Activated effector memory CD4-positive, alpha-beta T cell treated with Interleukin-2 at 50 U/mL for 16 hours (primary cell): ENCODE measurements at places on chromosomes 5 and 9.

DNA sequence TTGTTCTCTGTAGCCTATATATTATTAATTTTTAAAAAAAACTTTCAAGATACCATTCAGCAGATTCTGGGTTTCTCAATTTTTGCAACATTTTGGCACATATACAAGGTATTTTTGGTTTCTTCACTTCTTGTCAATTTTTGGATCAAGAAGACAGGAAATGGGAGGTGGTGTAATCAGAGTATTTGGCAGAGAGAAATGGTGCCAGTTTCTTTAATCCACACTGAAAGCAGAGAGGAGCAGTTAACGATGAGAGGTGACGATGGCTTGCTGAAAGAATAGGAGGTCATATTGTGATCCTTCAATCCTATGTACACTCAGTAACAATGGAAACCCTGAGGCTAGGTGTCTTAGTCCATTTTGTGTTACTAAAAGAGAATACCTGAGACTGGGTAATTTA, 16.4 kb downstream of the NNT start:
- no peak for DNase-seq

GRCh38 chr5:57335092-57335660, 147.4 kb downstream of the ACTBL2 start:
- DNase-seq = no peak

- no peak for DNase-seq
Measured at GRCh38 chr5:65696892-65697291, 25.0 kb downstream of the SGTB start.

DNA sequence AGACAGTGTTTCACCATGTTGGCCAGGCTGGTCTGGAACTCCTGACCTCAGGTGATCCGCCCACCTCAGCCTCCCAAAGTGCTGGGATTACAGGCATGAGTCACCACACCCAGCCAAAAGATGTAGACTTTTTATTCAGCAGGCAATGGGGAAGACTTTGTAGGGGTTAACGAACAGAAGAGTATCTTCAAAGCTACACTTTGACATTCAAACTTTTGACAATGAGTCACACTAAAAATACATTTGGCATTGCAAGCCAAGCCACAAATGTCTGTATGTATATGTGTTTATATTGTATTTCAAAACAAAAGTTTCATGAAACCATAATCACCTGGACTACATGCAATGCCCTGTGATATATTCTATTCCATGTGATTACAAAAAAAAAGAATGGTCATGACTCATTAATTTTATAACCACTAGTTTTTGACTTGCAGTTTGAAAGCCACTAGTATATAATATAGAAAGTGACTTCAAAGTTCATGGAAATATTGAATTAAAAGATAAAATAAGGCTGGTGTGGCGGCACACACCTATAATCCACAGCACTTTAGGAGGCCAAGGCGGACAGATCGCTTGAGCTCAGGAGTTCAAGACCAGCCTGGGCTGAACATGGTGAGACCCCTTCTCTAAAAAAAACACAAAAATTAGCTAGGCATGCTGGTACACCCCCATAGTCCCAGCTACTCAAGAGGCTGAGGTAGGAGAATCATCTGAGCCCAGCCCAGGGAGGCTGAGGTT, 8.3 kb downstream of the DIMT1 start:
- no peak for DNase-seq

- no peak for DNase-seq
Measured at GRCh38 chr5:55724281-55724680, 12.2 kb upstream of the SLC38A9 start.

- no peak for DNase-seq
Measured at GRCh38 chr9:129595311-129595741, 25.6 kb downstream of the C9orf50 start.

DNA sequence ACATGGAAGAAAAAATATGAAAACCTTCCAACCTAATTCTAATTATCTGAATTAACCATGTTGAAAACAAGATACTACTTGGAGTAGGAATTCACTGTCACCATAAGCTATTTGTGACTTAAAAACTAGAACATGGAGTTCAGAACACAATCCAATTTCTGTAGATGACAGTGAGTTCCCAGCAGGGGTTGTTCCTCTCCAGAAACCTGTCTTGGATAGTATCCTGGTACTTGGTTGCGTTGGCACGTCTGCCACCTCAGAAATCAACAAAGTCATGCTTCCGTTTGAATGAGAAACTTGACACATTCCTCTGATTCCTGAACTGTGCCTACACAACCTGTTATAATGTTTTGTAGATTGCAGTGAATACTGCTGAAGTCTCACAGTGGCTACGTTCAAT, 789.9 kb upstream of the DMAC1 start:
- no peak for DNase-seq

DNA sequence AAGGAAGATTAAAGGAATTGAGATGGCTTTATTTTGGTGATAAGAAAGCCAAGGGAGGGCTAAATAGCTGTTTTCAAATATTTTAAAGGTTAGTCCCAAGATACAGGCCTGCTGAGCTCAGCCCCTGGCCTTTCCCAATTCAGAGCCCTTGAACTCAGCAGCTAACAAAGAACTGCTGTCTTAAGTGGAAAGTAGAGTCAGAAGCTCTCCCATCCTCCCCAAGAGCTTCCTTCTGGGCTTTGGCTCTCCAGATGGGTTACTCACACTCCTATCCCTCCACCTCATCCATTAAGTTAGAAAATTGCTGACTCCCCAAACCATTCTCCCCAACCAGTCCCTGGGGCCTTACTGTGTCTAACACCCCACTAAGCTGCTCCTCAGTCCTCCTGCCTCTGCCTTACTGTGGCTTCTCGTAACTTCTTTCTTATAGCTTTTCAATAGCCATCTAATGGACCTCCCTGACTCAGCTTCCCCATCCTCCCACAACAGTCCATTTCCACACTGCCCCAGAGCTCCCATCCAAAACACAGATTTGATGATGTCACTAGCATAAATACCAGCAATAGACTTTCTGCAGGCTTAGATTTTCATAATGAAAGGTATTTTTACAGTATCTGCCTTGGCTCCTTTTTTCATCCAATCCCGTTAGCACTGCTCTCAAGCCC, 239.1 kb downstream of the ENC1 start:
- DNase-seq = no peak

GRCh38 chr5:67416986-67417385, 220.4 kb upstream of the CD180 start:
- DNase-seq = no peak
